Memory B cell (primary cell): ENCODE measurements at places on chromosomes 5 and 9.

- DNase-seq = no peak
Measured at GRCh38 chr5:118548761-118549720, 439.3 kb downstream of the DTWD2 start.

- no peak for DNase-seq
Measured at GRCh38 chr9:2663461-2664173, 42.0 kb downstream of the VLDLR start.

DNA sequence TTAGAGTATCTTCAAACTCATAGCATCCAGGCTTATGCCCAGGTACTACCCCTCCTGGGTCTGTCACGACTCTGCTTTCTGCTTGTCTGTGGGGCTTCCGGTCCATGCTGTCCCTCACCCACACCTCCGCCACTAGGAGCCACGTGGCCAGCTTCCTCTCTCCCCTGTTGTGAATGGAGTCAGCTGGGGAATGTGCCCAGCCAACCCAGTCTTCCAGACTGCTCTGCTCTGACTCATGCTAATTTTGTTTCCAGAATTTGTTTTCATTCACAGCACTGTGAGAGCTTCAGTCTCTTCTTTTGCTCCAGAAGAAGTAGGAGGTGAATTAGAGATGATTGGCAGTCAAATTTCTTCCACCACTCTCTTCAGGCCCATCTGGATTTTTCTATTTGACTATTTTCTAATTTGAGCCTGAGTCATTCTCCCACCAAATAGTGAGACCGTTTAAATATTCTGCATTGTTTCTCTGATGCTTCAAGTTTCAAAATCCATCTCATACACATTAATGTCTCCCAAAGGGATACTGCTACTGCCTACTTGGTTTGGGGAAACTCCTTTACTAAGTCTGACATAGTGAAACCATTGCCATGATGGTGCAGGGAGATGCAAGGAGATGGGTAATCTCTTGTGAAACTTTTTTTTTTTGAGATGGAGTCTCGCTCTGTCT lies 424.1 kb upstream of the KIF2A start:
- no peak for DNase-seq

- no peak for DNase-seq
Measured at GRCh38 chr5:76576996-76577395, 46.2 kb downstream of the F2RL2 start.

DNA sequence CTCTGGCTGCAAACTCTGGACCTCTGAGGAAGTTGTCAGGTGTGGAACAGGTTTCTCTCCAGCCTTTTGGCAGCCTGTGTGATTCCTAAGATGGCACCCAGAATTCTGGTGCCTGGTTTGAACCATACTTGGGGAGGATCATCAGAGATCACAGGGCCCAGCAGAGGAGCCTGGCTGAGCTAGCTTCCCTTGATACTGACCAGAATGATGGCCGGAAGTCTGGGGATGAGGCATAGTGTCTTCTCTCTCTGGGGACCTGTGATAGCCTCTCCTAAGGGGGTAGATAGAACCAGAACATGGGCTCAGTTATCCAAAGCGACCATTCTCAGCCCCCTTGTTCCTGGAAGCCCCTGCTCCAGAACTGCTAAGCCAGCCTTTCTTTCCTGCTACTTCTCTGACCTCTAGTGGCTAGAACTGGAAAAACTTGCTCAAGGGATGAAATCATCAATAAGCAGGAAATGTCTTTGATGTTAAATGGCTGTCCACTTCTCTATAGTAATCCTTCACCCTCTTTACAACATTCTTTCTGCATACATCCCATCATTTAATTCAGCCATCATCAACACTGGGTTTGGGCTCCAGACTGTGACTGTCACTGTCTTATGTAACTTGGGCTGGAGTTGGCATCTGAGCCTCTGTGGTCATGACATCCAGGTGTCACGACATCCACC lies 55.1 kb downstream of the C9orf152 start:
- peak; percentile 52 for DNase-seq

- no peak for DNase-seq
Measured at GRCh38 chr5:139181322-139181730, 16.8 kb downstream of the SIL1 start.

GRCh38 chr5:157828944-157829639 lies 29.9 kb downstream of the CLINT1 start:
- DNase-seq = no peak

DNA sequence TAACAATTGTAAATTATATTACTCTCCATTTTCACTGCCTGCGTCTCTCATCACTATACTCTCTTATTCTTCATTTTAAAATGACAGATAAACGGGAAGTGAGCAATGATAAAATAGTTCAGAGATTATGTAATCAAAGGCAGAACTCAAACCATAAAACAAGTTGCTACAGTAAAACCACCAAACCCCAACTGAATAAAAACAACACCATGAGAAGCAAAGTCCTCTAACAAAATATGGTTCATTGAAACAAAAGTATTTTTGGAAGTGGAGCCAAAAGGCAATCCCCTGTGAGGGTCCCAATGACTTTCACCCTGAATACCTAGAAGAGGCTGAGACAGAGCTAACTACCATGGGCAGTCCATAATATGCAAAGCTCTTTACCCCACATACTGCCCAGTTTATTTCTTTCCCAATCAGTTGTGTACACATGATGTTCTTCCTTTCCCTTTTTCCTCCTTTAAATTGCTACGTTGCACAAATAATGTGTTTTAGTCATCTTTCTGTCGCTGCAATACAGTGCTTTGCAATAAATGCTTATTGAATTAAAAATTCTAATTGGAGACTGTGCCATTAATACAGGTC lies 64.0 kb upstream of the PTGER4 start:
- no peak for DNase-seq

GRCh38 chr9:27377811-27378456 lies 81.0 kb upstream of the EQTN start:
- peak; percentile 45 for DNase-seq

DNA sequence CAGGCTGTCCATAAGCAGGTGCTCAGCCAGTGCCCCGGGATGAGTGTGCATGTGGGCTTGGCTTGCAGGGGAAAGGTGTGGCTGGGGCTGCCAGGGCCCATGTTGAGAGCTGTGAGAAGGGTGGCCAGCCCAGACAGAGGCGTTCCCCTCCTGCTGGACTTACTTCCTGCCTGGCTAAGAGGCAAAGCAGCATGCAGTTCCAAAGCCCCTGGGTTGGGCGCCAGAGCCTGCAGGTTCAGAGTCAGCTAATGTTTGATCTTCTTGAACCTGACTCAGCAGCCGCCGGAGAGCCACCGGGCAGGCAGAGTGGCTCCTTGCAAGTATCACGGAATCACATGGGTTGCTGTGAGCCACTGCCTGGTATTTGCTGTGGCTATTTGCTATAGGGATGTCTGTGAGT lies 168.4 kb upstream of the MAP1B start:
- no peak for DNase-seq

DNA sequence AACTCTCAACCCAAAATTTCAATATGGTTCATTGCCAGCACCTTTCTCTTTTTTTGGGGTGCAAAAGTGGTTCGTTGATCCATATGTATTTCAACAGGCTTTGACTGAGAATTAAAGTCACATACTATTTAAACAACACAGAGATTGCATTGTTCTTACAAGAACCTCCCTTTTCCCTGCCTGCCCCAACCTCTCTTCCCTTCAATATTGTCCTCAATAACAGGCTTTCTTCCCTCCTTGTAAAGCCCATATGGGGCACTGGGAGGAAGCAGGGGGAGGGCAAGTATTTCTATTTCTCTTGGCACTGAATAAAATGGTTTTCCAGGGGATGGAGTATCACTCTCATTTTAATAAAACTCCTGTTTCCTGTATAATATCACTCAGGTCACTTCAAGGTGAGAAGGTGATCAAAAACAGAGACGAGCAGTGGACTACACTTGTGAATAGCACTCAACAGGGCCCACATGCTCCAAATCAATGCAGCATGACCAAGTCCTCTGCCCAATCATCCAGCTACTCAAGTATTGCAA lies 65.1 kb downstream of the EFNA5 start:
- DNase-seq = no peak

- DNase-seq = no peak
Measured at GRCh38 chr9:26081847-26082246, 403.6 kb upstream of the TUSC1 start.

GRCh38 chr5:56191656-56192055 lies 41.5 kb downstream of the ANKRD55 start:
- no peak for DNase-seq

DNA sequence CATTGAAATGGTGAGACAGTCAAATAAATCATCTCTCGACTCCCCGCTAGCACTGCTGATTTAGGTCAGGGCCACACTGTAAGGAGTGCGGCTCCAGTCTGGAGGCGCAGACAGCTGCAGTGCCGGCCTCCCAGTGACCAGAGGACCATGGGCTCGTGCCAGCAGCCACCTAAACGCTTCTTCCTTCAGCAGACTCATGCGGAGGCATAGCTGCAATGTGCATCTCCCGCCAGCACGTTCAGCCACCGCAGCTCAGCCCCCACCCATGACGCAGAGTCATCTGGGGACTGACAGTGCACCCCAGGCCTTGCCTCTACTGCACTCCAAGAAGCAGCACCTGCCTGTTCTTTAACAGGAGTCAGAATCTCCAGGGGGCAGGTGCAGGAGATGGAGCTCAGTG lies 13.6 kb upstream of the MAPK9 start:
- no peak for DNase-seq

- DNase-seq = no peak
Measured at GRCh38 chr5:152170350-152170749, 234.7 kb downstream of the NMUR2 start.

GRCh38 chr5:83430130-83431010 lies 41.2 kb upstream of the VCAN start:
- peak; percentile 12 for DNase-seq

GRCh38 chr5:137085206-137085605 lies 413.9 kb downstream of the SPOCK1 start:
- DNase-seq = no peak

DNA sequence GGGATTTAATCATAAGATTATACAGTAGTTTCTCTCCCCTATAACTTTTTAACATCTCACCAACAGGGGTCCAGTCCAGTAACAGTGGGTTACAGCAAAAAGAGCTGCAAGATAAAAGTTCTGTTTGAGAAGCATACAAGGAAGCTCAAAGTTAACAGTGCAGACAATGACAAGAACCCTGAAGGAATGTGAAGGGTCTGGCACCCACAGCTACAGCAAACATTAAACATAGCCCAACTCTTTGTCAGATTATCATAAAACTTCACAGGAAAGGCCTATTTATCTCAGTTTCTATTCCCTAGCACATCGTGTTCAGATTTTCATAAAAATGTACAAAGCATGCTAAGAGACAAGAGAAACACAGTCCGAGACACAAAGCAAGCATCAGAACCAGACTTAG lies 309.4 kb downstream of the DIRAS2 start:
- DNase-seq = no peak

DNA sequence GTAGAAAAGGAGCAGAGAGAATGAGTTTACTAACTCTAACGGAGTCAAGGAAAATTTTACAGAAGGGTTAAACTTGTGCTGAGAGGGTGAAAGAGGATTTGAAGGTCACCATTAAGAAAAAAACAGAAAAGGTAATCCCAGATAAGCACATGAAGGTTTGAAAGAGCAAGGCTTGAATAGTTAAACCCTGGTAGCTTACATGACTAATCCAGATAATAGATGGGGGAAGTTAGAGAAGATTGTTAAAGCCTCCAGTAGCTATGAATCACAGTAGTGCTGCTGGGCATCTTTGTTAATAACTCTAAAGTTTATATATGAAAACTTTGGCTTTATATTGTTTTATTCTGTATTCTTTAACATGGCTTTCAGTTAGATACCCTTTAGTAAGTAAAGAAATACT lies 354.5 kb upstream of the FTMT start:
- DNase-seq = no peak
